Kidney capillary endothelial cell (primary cell): ENCODE measurements at places on chromosomes 4 and X.

DNA sequence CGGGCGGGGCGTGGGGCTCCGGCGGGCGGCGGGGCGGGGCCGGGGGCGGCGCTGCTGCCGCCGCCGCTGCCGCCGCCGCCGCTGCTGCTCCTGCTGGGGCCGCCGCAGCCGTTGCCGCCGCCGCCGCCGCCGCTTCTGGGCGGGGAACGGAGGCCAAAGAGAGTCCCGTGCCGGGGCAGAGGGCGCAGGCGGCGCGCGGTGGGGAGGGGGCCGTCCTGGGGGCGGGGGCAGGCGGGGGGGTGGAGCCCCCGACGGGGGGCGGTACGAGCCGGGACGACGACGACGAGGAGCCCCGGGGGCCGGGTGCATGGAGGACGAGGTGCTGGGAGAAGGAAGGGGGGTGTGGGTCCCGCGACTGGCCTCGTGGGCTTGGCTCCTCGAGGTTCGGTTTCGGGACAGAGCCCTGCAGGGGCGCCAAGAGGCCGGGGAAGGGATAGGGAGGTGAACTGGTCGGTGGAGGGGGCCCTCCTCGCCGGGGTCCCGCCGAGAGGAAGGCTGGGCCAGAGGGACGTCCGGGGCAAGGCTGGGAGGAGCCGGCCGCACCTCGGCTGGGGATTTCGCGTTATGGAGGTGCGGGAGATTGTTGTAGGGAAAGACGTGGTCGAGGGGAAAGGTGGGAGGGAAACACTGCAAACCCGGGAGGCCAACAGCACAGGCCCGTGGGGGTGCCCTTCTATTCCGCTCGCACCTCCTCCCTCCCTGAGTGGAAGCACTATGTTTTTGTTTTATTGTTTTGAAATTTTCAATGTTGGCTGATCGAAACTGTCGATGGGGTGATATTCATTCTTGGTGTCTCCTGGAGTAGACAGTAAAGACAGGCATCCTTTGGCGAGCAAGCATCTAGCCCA lies 1.9 kb downstream of the BCORL1 start:
- no peak for DNase-seq

DNA sequence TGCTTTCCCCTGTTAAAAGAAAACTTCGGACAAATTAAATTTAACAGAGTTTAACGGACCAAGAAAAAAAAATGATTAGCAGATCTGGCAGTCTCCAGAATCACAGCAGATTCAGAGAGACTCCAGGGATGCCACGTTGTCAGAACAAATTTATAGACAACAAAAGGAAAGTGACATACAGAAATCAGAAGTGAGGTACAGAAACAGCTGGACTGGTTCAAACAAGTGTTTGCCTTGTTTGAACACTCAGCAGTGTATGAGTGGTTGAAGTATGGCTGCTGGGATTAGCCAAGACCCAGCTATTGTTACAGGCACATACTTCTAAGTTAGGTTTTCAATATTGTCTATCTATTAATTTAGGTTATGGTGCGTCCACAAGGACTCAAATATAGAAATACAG lies 19.1 kb downstream of the PIR start:
- no peak for DNase-seq

GRCh38 chrX:18983666-18984380 lies at the start of gene PHKA2:
Gene PHKA2 (minus strand): TSS chrX:18984114. CDS start chrX:18983932, 182 bp downstream.
- no peak for DNase-seq

GRCh38 chr4:54067166-54067565 lies 2.8 kb upstream of the CHIC2 start:
- peak; percentile 83 for DNase-seq

DNA sequence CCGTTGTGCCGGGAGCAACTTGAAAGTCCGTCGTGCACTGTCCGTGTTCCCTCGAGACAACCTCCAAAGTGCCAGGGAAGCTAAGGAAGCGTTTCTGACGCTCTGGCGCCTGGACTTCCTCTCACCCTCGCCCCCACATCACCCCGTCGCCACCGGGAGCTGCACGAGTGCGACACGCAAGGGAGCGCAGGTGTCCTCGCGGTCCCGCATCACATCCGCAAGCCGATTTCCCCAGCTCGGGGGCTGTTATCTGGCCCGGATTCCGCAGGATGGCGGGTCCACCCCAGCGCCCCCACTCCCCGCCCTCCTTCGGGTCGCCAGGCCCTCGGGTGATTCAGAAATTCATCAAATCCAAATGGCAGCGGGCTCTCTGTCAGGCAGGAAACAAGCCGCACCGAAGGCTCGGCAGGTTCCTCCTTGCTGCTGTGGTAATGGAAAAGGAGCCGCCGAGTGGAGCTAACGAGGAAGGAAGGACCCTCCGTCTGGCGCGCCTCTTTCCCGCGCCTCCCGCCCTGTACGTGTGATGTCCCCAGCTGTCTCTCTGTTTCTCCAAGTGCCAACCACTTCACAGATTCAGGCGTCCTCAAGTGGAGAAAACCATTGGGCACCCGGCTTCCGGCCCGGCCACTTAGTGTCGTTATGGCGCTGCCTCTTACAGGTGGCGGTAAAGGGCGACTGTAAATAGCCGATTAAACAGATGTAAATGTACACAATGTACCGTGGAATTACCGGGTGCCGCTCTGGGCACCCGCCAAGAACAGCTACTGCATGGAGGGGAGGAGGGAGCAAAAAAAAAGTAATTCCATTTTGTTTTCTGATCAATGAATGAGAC lies 921 bp upstream of the SETD7 start:
- peak; percentile 71 for DNase-seq
